ENCODE measurements at places on chromosomes 1 and 21. TPM values are rescaled to one million over a fixed set of nuclear protein-coding genes. Genes with fewer than 3 reads are reported as not detected.

KLHDC9 gene
- 11.0 TPM for total RNA-seq

DNA sequence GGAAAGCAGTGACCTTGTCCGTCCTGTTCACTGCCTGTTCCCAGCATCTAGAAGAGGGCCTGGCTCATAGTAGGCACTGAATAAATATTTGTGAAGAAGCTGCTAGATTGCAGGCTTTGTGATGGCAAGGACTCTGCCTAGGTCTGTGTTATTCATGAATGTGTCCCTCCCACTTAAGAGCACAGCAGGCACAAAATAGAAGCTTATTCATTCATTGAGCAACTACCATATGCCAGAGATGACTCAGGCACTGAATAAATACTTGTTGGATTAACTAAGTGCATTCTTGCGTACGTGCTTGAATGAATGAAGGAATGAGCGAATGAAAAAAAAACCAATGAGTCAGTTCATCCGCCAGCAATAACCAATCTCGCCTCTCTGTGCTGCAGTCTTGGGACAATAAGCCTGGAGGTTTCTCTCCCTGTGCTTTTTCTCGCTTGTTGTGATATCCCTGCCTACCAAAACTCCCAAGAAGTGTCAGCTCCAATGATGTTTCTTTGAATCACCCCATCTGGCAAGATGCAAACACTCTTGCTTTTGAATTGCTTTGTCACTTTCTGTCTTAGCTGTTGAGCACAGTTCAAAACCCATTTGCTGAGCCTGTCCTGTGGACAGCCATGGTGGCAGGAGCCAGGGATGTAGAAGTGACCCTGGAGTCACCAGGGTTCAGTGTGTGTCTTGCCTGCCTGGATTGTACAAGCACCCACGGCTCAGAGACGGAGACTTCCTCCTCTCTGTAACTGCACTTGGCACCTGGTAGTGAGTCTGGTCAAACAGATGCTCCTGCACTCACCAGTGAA lies 143.9 kb downstream of the KAZN start:
- H3K4me3 ChIP-seq, result no peak overlapping the region
- no peak overlapping the region for H3K27ac ChIP-seq
- no peaks in the 10 kb centered on the region for H3K27me3 ChIP-seq
- no peaks in the 10 kb centered on the region for H3K36me3 ChIP-seq
- no peak for DNase-seq
- peaks cover 7% of the 10 kb centered on the region for H3K4me1 ChIP-seq

ELAVL4 gene
- not detected for total RNA-seq

DNA sequence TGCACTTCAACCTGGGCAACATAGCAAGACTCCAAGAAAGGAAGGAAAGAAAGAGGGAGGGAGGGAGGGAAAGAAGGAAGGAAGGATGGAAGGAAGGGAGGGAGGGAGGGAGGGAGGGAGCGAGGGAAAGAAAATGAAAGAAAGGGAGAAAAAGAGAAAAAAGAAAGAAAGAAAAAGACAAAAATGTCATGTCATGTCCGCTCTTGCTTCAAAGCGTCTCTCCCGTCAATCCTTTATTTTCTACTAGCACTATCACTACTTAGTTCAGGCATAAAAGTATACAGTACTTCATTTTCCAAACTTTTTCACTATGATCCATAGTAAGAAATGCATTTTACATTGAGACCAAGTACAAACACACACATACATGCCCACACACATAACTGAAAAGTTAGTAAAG lies 64.7 kb downstream of the SH3GLB1 start:
- no peak for DNase-seq
- no peaks in the 10 kb centered on the region for H3K36me3 ChIP-seq
- H3K4me3 ChIP-seq, result no peak overlapping the region
- H3K27ac ChIP-seq, result no peak overlapping the region
- no peaks in the 10 kb centered on the region for H3K27me3 ChIP-seq

IFNLR1 gene
- total RNA-seq, result 18.1 TPM

CGN gene
- 0.22 TPM for total RNA-seq

DNA sequence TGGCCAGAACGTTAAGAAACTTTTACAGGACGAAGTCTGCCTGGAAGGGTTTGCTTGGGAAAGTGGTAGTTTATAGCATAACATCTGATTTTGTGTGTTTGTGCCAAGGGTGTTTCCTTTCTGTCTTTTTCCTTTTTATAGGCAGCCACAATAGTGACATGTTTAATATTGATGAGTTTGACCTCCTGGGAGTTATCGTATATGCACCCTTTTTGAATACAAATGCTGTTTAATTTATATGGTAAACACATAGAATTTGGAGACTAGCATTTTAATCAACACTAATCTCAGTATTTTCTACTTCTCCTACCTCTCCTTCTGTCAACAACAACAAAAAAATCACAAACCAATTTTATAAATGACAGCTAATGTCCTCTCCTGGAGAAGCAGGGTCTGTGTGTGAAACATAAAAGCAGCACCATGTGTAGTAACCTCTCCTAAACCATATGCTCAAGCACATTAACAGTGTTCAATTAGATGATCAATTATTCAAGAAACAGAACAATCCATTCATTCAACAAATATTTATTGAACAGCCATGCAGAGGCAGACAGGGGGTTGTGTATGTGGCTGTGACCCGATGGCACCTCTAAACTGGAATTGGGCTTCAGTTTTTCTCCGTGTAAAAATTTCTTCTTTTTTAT lies 604 bp upstream of the FMN2 start:
- H3K36me3 ChIP-seq, result no peaks in the 10 kb centered on the region
- H3K27ac ChIP-seq, result no peak overlapping the region
- no peaks in the 10 kb centered on the region for H3K27me3 ChIP-seq
- no peak overlapping the region for H3K4me3 ChIP-seq
- no peaks in the 10 kb centered on the region for H3K4me1 ChIP-seq

DNA sequence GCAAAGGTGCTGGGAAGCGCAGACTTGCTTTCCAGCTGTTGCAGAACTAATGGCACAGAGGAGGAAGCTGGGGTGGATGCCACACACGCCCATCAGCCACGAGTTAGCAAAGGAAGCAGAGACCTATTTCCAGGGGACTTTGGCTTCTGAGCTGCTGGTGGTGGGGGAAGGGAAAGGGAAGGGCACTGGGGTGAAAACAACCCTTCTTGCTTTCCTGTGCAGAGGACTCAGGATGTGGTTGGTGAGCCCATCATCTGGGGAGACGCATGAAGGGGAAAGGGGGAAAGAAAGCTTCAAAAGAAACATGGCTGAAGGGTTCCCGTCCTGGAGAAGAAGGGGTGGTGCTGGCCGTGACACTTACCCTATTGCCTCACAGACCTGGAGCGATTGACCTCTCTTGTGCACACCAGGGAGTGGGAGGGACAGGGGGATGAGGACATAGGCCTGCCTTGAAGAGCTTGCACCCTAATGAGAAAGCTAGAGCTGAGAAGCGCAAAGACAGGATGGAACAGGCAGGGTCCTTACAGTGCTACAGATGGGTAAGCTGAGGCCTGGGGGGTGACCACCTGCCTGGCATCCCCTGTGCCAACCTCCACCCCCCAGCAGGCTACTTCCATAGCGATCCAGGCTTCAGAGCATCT lies 140.8 kb upstream of the RAB4A start:
- no peaks in the 10 kb centered on the region for H3K36me3 ChIP-seq
- no peak for DNase-seq
- H3K4me1 ChIP-seq, result no peaks in the 10 kb centered on the region
- no peak overlapping the region for H3K4me3 ChIP-seq
- no peaks in the 10 kb centered on the region for H3K27me3 ChIP-seq

DNA sequence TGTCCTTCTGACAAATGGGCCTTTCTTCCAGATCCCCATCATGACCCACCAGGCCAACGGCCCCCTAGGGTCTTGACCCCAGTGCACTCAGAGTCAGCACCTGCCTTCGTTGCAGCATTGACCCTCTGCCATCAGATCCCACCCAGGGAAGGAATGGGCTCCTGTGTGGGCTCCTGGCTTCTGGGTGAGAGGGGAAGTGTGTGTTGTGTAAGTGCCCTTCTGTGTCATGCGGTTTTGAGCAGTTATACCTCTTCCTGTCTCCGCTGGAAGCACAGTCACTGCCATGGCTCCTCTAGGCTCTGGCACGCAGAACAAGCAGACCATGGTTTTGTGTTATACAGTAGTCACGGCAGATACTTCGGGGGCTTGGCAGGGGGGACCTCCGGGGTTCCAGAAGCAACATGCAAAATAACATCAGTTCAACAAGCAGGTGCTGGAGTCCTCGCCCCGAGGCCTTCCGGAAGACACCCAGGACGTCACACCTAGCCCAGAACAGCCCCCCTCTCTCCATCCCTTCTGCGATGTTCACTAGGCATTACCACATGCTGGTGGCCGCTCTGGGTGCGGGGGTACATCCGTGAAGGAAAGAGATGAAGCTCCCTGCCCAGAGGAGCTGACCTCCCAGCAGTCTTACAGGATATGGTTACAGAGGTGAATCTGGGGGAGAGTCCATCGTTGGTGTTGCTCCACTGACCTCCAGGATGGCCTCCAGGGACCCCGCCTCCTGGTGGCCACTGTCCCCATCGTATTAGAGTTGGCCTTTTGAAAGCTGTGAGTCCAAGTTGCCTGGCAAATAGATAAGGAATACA lies 17.4 kb upstream of the KCNAB2 start:
- no peaks in the 10 kb centered on the region for H3K27me3 ChIP-seq
- no peak for DNase-seq
- H3K36me3 ChIP-seq, result no peaks in the 10 kb centered on the region
- peak overlapping the region; percentile 73 for H3K4me3 ChIP-seq
- H3K4me1 ChIP-seq, result peaks cover 53% of the 10 kb centered on the region
- no peak overlapping the region for H3K27ac ChIP-seq

NAV1 gene
- 0.83 TPM for total RNA-seq

DNA sequence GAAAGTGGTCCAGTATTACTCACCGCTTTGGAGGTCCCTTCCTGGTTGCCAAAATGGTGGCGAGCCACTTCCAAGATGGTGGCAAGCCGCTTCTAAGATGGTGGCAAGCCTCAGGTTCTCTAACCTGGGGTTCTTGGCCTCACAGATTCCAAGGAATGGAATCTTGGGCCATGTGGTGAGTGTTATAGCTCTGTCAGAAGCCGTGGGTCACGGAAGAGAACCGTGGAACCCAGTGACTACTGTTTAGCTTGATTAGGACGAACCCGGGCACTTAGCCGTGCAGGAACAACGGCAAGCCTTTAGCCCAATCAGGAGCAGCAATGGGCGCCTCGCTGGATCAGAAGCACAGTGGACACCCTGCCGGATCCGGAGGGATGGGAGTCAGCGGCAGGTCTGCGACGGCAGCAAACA lies 356.2 kb upstream of the TMPRSS15 start:
- no peak overlapping the region for H3K4me3 ChIP-seq
- DNase-seq, result no peak
- H3K27ac ChIP-seq, result no peak overlapping the region
- H3K4me1 ChIP-seq, result no peaks in the 10 kb centered on the region

DNA sequence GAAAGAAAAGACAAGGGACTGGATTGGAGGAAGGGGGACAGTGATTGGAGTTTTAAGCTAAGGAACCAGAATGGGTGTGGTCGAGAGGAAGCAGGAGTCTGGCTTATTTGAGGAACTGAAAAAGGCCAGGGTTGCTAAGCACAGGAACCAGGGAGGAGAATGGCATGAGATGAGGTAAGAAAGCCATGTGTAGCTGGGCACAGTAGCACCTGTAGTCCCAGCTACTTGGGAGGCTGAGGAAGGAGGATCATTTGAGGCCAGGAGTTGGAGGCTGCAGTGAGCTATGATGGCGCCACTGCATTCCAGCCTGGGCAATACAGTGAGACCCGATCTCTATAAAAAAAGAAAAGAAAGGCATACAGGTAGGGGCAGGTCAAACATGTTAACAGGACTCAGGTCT lies 8.1 kb upstream of the KHDRBS1 start:
- H3K27ac ChIP-seq, result no peak overlapping the region
- no peaks in the 10 kb centered on the region for H3K4me1 ChIP-seq
- H3K36me3 ChIP-seq, result no peaks in the 10 kb centered on the region
- H3K4me3 ChIP-seq, result no peak overlapping the region
- no peak for DNase-seq

DNA sequence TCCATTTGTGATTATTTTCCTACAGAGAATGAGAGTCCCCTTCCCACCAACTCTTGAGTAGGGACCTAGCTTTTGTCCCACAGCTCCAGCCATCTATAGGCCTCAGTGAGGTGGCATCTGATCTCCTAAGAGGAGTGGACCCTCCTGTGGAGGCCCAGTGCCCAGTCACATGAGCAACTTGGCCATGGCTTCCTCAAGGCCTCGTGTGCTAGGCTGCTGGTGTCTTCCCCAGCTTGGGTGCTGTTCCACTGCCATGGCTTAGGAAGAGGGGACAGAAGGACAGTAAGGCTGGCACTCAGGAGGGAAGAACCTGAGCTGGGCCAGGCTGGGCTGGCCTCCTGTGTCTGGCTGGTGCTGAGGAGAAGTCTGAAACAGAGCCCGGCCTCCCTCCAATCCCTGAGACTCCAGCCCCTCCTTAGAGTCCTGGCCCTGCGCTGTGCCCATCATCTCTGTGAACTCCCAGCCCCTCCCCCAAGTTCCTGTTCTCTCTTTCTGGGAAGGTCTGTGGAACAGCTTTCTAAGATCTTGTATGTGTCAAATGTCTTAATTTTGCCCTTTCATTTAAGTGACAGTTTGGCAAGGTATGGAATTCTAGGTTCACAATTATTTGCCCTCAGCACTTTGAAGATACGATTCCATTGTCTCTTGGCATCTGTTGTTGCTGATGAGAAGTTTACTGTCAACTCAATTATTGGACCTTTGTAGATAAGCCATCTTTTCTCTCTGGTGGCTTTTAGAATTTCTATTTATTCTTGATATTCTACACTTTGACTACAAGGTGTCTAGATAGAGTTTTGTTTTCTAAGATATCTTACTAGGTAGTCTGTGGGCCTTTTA lies 7.1 kb upstream of the KCNQ4 start:
- H3K4me1 ChIP-seq, result peaks cover 20% of the 10 kb centered on the region
- peak overlapping the region; percentile 37 for H3K27ac ChIP-seq

GRCh38 chr1:66285618-66286270 lies 248.2 kb upstream of the SGIP1 start:
- peak overlapping the region; percentile 64 for H3K27ac ChIP-seq
- peaks cover 40% of the 10 kb centered on the region for H3K4me1 ChIP-seq
- H3K36me3 ChIP-seq, result no peaks in the 10 kb centered on the region

GRCh38 chr1:118145721-118146120 lies 39.3 kb downstream of the SPAG17 start:
- no peak for DNase-seq
- H3K27me3 ChIP-seq, result no peaks in the 10 kb centered on the region
- H3K36me3 ChIP-seq, result no peaks in the 10 kb centered on the region
- H3K4me3 ChIP-seq, result no peak overlapping the region

TLCD4 gene
- total RNA-seq, result not detected

- no peaks in the 10 kb centered on the region for H3K36me3 ChIP-seq
- no peak overlapping the region for H3K4me3 ChIP-seq
These were observed 147.8 kb downstream of the NPHP4 start for GRCh38 chr1:5844442-5844841.

GRCh38 chr1:202134645-202135172 lies 9.8 kb downstream of the ARL8A start:
- no peak overlapping the region for H3K4me3 ChIP-seq
- peaks cover 8% of the 10 kb centered on the region for H3K36me3 ChIP-seq
- no peaks in the 10 kb centered on the region for H3K27me3 ChIP-seq
- H3K4me1 ChIP-seq, result no peaks in the 10 kb centered on the region

Data from Karpas-422 (cell line).